ENCODE measurements at places on chromosomes 3 and 15. TPM values are rescaled to one million over a fixed set of nuclear protein-coding genes. Genes with fewer than 3 reads are reported as not detected.

Gene SNURF
- 22.8 TPM for total RNA-seq

Gene PIGZ
- 0.31 TPM for total RNA-seq

DNA sequence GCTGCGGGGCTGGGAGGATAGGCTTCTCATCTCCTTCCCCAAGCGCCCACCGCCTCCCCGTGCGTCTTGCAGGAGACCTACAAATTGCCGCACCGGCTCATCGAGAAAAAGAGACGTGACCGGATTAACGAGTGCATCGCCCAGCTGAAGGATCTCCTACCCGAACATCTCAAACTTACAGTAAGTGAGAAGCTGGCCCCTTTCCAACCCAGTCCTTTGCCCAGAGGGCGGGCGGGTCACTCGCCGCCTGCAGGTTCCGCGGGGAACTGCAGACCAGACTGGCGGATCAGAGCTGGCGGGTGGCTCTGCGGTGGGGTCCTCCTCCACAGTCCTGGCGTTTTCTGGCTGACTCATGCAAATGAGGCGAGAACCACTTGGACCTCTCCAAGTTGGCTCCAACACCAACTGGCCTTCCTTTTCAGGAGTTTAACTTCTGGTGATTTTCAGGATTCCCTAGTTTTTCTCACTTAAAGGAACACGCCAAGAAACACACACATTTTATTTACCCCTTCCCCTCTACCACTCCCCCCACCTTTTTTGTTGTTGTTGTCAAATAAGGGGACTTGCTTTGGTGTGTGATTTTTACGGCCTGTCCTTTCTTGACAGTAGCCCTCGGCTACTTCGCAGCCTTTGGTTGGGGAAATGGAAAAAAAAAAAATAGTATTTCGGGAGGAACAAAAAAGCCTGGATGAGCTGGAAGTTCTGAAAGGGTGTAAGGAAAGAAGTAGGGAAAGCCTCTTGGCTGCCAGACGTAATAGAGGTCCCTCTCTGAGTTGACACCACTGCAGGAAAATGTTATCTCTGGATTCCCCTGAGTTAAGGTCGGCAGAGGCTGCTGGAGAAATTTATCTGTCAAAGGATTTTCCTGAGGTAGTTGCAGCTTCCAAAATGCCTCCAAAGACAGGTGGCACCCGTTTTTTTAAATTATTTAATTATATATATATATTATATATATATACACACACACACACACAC is 1.3 kb downstream of the BHLHE40 start:
- peak; percentile 84 for DNase-seq

DNA sequence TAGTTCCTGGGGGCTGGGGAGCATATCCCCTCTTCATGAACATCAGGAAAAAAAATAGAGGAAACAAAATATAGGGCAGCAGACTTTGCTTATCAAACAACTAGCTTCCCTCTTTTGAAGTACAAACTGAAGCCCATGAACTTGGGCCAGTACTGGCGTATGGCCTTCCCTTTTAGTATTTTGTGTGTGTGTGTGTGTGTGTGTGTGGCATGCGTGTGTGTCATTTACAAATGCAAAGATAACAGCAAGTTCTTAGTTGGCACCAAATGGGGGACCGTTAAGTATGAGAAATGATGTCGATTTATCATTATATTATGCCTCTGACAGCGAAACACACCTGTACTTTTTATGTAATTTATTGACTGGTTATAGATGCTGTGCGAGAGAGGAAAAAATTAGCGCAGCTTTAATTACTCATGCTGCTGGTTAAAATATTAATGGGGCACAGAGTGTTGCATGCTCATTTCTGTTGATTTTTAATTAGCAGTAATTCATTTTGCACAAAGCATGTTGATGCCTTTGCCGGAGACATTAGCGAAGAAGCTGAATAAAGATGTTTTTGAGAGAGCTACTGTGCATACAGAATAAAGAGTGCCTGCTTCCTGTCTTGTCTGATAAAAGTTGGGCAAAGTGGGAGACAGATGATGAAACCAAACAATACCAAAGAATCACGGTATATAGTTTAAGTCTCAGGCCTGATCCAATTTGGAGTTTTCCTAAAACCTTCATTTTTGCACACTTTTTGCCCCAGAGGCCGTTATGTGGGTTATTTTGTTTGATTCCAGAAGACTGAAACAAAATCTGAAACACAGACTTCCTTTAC is 297.1 kb downstream of the SATB1 start:
- no peak for DNase-seq

GRCh38 chr15:69853544-69853951 is 244.2 kb downstream of the TLE3 start:
- DNase-seq: no peak
